Bone marrow (tissue), 2 donors: ENCODE measurements at places on chromosomes 16 and 17.

DNA sequence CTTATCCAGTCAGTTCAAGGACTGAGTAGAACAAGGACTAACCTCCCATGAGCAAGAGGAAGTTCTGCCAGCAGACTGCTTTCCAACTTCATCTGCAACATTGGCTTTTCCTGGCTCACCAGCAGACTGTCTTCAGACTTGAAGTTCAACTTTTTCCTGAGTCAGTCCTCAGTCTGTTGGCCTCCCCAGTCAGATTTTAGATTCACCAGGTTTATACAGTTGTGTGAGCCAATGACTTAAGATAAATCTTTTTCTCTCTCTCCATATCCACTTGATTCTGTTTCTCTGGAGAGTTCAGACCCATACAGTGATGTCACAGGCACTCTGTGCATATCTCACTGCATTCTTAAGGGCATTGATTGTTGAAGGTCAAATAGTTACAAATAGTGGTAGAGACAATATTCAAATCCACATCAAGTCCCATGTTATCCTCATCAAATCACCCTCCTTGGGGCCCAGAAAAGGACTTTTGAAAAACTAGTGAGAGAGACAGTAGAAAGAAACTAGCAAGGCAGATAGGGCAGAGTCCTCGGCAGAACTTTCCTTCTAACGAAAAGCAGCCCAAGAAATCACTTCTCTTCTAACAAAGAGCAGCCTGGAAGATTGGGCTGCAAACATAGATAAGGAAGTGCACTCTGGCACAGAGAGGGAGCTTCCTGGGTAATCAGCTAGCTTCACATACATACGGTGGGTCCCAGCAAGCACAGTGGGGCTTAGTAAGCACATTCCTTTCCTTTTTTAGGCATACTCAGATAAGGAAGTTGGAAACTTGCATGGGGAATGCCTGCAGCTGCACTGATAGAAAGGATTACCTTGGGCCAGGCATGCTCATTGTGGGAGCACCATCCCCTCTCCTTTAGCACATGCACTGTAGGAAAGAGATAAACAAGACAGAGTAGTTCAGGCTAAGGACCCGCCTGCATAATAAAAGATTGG, 132.3 kb upstream of the FAM20A start:
- DNase-seq: no peak

GRCh38 chr17:1264196-1264595, 6.0 kb upstream of the BHLHA9 start:
- DNase-seq: no peak

- DNase-seq: no peak
Measured at GRCh38 chr17:72342627-72343527, 222.1 kb downstream of the SOX9 start.

DNA sequence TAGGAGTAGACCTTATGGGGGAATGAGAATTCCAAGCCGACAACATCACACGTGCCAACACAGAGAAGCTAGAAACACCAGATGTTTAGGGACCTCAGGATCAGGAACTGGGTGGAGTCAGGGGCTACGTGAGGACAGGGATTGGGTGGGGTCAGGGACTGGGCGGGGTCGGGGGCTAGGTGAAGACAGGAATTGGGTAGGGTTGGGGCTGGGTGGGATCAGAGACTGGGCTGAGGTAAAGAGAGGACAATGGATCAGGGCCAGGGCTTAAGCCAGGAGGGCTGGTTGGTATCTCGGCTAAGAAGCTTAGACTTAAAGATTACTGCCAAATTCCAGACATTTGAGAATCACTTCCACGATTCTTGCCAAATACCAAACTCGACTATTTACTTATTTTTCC, 11.6 kb downstream of the TEKT5 start:
- DNase-seq: no peak

DNA sequence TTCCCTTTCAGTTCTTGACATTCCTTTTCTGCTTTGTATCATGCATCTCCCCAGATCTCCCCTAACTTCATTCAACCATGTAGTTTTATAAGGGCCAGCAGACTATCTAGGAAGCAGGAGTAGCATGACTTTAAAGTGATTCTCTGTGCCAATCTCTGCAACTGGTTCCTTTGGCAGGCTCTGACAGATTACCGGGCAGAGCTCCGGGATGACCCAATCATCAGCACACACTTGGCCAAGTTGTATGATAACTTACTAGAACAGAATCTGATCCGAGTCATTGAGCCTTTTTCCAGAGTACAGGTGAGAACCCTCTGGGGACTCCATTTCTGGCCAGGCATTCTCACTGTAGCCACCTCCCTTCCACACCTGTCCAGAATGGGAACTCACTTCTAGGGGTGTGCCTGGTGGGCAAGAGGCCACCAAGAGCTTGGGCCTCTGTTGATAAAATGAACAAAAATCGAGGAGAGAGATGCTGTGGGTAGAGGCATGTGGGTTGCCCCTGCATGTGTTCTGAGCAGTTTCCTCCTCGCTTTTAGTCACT, 7.6 kb upstream of the CDK5R1 start:
- DNase-seq: no peak

GRCh38 chr16:11342021-11342855, 3.0 kb upstream of the RMI2 start:
- no peak for DNase-seq
